ENCODE measurements at places on chromosomes 12 and 14.
A peak's percentile ranks its signal among the peaks of the same experiment; 100 is the strongest.

GRCh38 chr12:112810235-112810917 lies 18.8 kb downstream of the RPH3A start:
- DNase-seq = no peak

DNA sequence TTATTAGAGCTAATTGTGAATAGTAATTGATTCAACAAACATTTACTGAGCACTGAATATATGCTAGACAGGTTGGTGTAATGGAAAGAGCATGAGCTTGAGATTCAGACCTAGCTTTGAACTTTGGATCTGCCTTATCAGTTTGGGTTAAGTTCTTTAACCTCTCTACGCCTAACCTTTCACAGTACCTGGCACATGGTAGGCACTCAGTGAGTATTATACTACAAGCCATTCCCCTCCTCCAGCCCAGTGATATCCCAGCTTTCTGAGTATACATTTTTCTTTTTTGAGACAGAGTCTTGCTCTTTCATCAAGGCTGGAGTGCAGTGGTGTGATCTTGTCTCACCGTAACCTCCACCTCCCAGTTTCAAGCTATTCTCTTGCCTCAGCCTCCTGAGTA lies 32.0 kb downstream of the FAM177A1 start:
- no peak for DNase-seq

DNA sequence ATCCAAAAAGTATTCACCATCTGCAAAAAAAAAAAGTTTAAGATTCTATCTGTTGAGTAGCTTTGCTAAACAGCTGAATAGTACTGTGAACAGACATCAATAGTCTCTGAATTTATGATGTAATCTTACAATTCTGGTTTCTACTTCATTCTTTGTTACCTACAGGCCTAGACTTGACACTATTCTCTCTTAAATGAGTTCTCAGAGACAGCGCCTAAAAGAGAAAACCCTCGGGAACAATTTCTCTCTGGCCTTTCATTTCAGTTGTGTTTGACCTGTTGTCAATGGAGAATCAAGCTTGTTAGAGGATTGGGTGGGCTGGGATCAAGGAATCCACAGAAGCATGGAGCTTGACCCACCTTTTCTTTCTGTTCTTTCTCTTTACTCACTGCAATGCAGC lies 5.9 kb upstream of the TWF1 start:
- DNase-seq = no peak

GRCh38 chr14:77612011-77612620 lies 4.3 kb downstream of the SPTLC2 start:
- peak; percentile 72 for DNase-seq

DNA sequence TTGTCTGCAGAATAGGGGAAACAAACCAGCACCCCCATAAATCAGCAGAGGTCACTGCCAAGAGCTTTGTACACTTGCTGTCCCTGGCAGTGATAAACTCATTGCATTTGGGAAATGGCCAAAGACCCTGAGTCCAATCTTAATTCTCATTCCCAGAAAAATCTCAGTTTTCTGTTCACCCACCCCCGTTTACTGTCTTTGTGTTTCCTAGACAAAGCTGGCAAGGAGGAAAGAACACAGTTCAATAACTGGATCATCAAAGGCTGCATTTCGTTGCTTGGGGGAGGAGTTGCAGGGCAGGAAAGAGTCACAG lies 365.1 kb downstream of the DPF3 start:
- DNase-seq = no peak

GRCh38 chr12:14825256-14825655 lies 11.3 kb upstream of the SMCO3 start:
- no peak for DNase-seq

DNA sequence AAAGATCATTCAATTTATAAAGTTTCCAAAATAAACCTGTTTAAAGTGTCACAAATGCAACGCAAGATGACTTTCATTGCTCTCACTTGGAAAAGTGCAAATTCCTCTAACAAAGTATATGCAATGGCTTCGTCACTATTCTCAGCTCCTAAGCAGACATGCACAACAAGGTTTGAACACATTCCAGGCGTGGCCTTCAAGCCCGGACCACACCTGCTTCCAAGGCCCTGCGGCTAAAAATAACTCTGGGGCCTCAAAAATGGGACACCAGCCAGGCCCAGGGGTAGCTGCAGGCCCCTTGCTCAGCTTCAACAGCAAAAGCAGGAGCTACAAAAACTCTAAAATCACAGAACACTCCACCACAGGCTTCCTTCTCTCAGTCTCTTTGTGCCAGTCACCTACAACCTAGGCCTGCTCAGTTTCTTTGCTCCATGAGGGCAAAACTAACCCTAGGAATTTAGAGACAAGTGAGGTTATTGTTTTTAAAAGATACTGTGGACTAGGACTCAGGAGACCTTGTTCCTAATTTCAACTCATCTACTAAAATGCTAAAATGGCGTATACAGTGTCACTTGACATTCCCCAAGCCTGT lies 29.3 kb downstream of the DUSP16 start:
- DNase-seq = peak; percentile 31

All from fibroblast of skin of right quadriceps (primary cell).